CD8-positive, alpha-beta memory T cell (primary cell): ENCODE measurements at places on chromosomes 4 and X. TPM values are rescaled to one million over a fixed set of nuclear protein-coding genes. Genes with fewer than 3 reads are reported as not detected.

DNA sequence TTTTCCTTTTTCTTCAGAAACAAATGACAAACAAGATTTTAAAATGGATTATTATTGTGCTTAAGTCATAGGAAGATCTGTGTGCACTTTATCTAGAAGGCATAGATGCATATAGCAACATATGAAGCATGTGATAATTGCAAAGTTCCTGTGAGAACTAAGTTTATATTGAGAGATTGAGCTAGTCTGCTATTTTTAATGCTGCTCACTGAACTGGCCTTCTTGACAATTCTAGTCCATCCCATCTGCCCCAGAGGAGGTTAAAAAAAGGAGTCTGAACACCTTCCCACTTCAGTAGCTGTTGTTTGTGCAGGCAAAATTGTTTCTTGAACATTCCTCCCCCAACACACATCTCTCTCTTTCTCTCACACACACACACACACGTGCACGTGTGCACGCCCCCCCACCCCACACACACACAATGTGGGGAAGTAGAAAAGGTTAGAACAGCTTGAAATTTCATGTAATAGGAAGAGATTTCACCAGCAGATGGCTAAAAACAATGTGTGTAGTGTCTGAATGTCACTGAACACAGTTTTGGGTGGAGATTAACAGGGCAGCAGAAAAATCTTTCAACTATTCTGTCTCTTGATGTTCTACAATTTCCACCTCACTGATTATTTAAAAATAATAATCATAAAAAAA is 108.0 kb downstream of the GPM6A start:
- no peak for DNase-seq

DNA sequence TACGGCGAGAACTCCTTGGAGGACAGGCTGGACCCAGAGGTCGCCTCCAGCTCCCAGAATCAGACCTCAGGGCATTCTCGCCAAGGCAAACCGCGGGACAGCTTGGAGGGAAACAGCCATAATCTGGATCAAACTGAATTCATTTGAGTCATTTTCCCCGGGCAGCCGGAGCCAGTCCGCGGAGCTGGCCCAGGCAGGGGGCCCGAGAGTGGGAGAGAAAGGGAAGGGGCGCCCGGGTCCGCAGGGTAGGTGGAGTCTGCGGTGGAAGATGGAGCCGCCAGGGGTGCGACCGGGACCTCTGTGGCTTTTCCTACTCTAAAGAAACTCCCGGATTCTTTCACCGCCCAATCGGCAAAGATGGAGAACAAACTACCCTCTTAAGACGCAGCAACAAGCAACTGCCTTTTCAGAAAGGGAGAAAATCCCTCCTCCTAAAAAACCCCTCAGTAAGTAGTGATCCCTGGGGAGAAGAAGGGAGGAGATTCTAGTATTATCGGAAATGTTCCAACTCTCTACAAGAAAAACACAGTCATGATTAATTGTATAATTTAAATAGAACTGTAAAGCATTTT is 5.2 kb downstream of the NKX3-2 start:
- no peak for DNase-seq

- no peak for DNase-seq
These were observed 76.2 kb upstream of the S100G start for GRCh38 chrX:16573781-16574180.

GRCh38 chrX:78708262-78708661 is 39.3 kb upstream of the LPAR4 start:
- DNase-seq = no peak

- no peak for DNase-seq
These were observed 82.0 kb downstream of the IRF2 start for GRCh38 chr4:184392316-184392715.

DNA sequence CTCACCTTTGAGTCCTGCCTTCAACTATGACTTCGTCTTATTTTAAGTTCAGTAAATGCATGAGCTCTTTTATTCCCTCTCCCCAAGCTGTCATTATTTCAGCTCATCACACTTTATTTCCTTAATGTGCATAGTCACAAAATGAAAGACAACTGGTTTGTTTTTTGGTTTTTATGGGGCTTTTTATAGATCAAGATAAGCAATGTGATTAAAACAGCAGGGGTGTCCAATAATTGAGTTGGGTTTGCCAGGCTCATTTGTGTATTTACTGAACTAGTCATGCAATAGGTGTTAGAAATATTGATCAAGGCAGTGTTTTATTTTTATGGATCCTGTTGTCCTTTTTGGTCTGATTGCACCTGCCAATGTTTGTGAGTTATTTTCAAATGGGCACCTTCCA is 102.2 kb downstream of the FRMPD4 start:
- no peak for DNase-seq

DNA sequence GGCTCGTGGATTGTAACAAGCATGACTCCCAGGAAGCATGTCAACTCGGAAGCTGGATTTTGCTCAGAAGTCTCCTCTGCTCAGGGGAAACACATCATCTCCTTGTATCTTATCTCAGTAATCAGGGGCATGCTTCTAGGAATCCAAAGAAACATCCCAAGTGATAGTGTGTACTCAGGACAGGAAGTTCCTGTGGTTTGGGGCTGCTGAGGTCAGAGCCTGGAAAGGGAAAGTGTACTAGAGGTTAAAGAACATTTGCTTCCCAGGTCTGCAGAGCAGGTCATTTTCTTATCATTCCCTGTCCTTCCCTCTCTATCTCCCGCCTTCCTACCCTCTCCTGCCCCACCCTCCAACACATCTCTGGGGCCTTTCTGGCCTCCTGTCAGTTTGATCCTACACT is 38.8 kb downstream of the SLC34A2 start:
- DNase-seq = no peak

DNA sequence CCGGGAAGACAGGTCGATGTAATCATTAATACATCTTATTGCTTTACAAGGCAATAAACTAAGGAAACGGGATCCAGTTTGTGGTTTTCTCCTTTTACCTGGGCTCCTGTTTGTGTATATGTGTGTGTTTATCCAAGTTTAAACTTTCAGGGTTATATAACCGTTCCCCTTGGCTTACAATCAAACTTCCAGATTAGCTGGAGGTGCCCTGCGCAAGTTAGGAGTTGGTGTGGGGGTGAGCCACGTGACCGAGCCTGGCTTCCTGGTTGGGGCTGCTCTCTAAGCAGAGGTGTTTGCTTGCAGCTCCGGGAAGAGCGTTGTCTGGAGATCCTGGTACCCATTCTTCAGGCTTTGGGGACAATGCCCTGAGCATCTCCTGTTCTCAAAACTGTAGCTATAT is 129.2 kb downstream of the FHDC1 start:
- no peak for DNase-seq

GRCh38 chrX:151923648-151924047 is 11.0 kb downstream of the MAGEA4 start:
- DNase-seq = no peak

DNA sequence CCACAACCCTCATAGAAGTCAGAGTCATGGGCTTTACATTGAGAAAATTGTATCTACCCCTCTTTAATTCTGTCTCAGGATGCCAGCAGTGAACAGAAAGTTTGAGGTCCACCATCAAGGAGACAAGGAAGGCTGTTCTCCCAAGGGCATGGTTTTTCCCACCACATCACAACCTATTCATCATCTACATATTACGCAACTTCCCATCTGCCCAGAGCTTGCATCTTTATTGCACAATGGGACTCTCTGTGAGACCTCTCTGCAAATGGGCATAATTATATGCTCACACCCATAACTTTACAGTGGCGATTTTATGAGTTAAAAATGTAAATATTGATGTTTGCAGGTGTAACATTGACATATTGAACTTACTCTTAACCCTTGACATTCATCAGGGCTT is 38.9 kb downstream of the PAGE2 start:
- DNase-seq = no peak

GRCh38 chr4:41399231-41399630 is 138.7 kb upstream of the LIMCH1 start:
- DNase-seq = no peak

THAP6 gene
- 23.2 TPM for total RNA-seq

CSAG2 gene
- total RNA-seq = not detected

COL25A1 gene
- total RNA-seq = not detected

DRD5 gene
- not detected for total RNA-seq

STAP1 gene
- total RNA-seq = 1.1 TPM
